ENCODE measurements at places on chromosomes 13 and 19.

DNA sequence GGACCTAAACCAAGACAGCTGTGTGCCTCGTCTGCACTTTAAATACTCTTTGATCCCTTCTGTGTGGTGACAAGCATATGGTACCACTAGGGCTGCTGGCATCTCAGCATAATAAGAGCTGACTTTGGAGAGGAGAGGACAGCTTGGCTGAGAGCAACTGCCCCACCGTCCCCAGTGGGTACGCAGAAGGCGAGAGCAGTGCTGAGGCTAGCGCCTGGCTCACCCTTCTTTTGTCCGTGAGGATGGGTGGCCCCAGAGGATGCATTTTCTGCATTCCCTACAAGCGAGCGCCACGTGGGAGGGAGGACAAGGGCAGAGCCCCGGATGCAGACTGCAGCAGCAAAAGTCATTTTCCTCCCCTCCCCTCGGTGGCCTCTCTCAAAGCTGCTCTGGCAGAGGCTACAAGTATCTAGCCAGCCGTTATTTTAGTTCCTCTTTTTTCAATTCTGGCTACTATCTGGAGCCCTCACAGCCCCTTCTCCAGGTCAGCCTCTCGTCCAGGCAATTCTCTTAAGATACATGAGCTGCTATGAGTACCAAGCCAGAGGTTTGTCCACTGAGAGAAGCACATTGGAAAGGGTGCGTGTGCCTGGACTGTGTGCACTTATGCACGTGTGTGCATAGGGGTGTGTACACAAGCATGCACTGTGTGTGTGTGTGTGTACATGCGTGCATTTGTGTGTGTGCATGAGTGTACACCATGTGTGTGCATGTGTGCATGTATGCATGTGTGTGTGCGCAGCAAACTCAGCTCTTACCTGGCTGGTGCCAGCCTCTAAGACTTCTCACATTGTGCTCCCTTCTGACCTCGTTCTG is 51.3 kb downstream of the RAB20 start:
- H3K4me3 ChIP-seq: no peak overlapping the region
- no peak overlapping the region for H3K27ac ChIP-seq
- no peak for DNase-seq
- H3K27me3 ChIP-seq: no peaks in the 10 kb centered on the region

DNA sequence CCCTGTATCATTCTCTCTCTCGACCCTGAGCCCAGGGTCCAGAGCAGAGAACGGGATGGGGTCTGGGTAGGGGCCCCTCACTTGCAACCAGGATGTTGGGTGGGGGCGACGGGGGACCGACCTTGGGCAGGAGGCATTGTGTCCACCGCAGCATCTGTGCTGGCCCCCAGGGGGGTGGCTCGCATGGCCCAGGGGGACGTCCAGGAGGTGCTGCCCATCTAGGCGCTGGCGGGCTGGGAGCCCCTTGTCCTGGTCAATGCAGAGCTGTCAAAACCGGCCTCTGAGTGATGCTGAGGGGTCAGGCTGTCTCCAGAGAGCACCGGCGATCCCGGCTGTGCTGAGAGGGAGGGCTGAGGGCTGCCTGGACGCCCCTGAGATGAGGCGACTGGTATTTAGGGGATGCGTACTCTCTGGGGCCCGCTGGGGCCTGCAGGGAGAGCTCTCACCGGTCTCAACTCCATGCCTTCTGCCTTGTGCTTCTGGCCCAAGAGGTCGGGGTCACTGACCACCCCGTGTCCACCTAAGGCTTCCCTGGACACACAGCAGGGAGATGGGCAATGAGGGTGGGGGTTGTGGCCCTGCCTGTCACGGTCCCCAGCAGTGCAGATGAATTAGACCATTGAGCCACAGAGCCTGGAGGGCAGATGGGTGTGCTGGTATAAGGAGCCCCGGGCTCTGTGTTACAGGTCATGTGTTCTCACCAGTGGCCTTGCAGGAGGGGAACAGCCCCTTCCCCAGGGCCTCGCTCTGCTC is 8.6 kb downstream of the RPS9 start:
- no peak overlapping the region for H3K4me3 ChIP-seq
- H3K36me3 ChIP-seq: peaks cover 66% of the 10 kb centered on the region
- DNase-seq: no peak

DNA sequence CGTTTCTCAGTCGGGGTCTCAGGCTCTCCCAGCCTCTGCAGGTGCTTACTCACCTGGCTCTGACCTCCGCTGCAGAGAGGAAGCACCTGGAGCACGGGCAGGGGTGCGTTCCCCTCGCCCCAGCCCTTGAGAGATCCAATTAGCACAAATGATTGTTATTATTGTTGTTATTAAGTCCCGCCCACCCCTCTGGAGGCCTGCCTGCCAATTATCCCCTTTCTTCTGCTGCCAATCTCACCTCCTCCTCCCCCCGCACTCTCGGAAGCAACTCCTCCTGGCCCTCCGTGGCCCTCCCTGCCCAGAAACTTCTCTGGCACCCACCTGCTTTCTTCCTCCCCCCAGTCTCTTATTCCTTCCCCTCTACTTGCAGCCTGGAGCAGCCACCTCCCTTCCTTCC is 8.8 kb downstream of the ZNF787 start:
- H3K4me1 ChIP-seq: no peaks in the 10 kb centered on the region
- H3K36me3 ChIP-seq: peaks cover 5% of the 10 kb centered on the region
- H3K4me3 ChIP-seq: no peak overlapping the region
- H3K27me3 ChIP-seq: no peaks in the 10 kb centered on the region
- no peak for DNase-seq
- no peak overlapping the region for H3K27ac ChIP-seq

DNA sequence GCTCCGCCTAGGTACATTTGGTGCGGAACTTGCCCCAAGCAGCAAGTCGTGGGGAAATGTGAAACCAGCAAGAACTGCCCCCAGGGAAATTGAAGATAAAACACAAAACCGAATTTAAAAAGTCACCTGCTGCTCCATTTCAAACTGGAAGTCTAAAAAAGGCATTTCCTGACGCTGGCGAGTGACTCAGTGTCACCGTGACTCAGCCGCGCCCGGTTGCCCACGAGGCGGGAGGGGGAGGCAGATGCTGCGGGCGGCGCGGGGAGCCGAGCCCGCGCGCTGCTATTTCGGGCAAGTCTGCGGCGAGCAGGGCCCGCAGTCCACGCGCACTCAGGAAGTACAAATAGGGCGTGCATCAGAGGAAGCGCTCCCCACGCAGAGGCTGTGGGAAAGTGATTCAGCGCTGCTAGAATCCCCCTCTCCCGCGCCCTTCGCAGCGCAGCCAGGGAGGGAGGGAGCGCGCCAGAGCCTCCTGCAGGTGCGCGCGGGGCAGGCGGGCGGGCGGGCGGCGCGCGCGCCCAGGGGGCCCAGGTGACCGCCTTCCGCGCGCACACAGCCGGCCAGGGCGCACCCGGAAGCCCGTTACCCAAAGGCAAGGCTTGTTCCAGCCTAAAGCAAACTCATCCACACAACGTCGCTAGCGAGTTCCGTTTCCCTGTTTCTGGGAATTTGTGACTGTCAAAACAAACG is 168.8 kb downstream of the COL4A1 start:
- peaks cover 24% of the 10 kb centered on the region for H3K4me1 ChIP-seq
- peak; percentile 76 for DNase-seq
- peaks cover 21% of the 10 kb centered on the region for H3K27me3 ChIP-seq
- peak overlapping the region; percentile 45 for H3K27ac ChIP-seq
- no peaks in the 10 kb centered on the region for H3K36me3 ChIP-seq
- peak overlapping the region; percentile 54 for H3K4me3 ChIP-seq

DNA sequence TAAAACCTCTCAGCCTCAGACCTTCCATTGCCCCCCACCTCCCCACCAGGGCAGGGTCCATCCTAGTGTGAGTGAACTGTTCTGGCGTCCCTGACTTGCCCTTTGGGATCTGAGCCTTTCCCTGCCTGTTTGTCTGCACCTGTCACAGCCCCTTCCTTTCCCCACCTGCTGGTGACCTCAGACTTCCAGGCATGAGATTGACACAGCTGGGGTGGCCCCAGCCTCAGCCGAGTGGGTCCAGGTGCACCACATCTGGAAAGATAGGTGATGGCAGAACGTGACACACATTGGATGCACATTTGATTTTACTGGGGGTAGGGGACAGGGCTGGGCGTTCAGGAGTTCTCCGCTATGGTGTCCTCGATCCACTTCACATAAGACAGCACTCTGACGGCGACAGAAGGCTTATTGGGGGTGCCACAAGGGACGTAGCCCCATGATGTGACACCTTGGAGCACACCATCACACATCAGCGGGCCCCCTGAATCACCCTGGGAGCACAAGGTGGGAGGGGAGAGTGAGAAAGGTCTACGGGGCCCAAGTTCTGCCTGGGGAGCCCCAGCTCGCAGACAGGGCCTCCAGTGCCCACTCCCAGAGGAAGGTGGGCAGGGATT is 4.6 kb downstream of the KLK1 start:
- peaks cover 18% of the 10 kb centered on the region for H3K27me3 ChIP-seq
- DNase-seq: no peak
- peaks cover 7% of the 10 kb centered on the region for H3K4me1 ChIP-seq
- no peak overlapping the region for H3K27ac ChIP-seq
- no peaks in the 10 kb centered on the region for H3K36me3 ChIP-seq
